ENCODE measurements at places on chromosomes 7 and 10.
A peak's percentile ranks its signal among the peaks of the same experiment; 100 is the strongest.

GRCh38 chr10:28087661-28088351 is 88.9 kb upstream of the ODAD2 start:
- no peak for DNase-seq

- peak; percentile 14 for DNase-seq
Measured at GRCh38 chr7:77887567-77887966, 89.0 kb downstream of the PHTF2 start.

DNA sequence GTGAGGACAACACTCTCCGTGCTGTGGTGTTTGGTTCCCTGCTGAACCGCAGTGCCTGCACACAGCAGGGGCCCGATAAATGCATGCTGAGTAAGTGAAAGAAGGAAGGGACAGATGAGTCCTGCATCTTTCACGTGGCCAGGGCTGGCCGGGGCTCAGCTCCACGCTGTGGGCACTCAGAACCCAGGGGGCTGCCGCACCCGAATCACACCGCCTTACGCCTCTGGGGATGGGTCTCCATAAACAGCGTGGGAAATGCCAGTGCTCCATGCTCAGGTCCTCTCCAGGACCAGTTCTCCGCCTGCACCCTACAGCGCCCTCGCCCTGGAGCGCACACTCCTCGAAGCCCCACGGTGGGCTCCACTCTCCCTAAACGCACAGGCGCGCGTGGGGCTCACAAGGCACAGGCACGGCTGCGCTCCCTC is 38.1 kb downstream of the RASGEF1A start:
- no peak for DNase-seq

DNA sequence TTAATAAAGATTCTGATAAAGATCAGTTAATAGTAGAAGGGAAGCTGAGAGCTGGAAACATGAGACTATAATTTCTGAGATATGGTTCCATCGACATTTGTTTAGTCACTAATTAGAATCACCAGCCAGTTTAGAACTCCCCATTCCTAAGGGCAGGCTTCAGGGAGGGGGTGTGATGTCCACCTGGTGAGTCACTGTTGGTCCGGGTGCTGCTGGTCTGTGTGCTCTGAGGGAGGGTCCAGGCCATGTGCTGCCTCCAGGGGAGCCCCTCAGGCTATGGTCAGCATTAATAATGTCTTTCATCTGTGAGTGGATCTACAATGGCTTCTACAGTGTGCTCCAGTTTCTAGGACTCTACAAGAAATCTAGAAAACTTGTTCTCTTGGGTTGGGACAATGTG is 115.8 kb downstream of the ADAM12 start:
- no peak for DNase-seq

DNA sequence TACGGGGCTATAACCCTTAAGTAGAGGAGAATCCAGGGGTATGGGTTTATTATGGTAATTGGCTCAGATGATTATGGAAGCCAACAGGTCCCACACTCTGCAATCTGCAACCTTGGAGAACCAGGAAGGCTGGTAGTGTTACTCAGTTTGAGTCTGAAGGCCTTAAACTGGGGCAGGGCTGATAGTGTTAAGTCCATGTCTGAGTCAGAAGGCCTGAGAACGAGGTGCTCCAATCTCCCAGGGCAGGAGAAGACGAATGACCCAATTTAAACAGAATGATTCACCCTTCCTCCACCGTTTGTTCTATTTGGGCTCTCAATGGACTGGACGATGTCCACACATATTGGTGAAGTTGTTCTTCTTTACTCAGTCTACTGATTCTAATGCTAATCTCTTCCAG is 244.5 kb upstream of the PTER start:
- no peak for DNase-seq

- DNase-seq: no peak
Measured at GRCh38 chr10:104122225-104123107, 495 bp downstream of the SFR1 start.
